ENCODE measurements at places on chromosomes 12 and 14.

GRCh38 chr14:51518280-51518679 is 133.4 kb upstream of the FRMD6 start:
- DNase-seq = no peak

GRCh38 chr12:71300772-71301675 is 138.6 kb upstream of the LGR5 start:
- no peak for DNase-seq

DNA sequence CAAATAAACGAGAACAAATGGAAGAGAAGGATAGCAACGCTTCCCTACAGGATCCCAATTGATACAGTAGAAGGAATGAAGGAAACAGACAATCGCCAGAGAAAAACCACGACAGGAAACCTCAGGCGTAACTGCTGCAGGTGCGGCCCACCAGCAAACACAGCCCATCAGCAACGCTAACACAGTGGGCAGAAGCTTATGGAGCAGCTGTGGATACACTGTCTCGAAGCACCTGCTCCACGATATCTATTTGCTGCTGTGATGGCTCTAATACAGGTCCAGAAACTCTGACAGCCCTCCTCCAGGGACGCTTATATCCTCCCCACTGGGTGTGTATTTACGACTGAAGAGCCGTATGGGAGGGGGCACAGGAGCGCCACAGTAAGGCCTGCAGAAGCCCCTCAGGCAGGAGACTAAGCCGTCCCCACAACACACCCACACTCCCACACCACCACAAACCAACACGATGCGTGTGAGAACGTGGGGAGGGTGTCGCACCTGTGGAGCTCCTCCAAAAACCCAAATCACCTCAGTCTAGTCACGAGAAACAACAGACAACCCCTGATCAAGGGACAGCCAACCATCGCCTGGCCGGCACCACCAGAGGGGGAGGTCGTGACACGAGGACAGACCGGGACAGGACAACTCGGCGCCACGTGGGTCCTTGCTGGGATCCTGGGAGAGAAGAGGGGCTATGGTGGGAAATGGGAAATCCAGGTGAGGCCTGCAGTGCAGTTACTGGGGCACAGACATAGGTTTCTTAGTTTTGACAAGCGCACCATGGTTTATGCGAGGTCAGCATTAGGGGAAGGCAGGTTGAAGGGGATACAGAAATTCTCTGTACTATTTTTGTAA is 24.0 kb downstream of the POLE start:
- DNase-seq = no peak

GRCh38 chr14:101840649-101841369 is 79.3 kb downstream of the PPP2R5C start:
- no peak for DNase-seq

DNA sequence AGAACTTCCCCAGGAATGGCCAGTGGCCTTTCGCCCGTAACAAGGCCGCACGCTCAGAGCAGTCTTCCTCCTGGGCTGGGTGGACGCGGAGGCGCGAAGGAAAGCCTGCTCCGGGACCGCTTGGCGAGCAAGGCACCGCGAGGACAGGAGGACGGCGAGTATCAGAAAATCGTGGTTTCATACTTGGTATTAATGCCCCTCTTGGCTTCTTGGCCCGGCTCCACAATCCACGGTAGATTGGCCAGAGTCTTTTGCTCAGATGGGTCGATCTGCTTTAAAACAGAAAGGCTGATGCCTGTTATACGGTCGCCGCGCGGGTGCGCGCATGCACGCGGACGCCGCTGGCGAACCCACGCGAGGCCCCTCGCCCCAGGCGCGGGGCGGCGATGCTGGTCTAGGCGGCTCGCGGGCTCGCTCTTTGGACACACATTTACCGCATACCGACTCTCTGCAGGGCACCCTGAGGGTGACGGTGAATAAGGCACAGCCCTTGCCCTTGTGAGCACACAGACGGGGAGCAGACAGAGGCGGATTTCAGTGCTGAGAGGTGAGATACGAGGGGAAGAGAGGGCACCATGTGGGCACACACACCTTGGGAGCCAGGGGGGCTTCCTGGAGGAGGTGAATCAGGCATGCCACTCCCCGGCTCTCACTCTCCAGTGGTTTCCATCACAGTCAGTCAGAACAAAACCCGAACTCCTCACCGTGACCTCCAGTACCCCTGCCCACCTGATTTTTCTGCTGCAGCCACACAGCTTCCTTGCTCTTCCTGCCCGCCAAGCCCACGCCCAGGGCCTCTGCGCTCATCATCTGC is 100.7 kb downstream of the APAF1 start:
- DNase-seq = no peak

GRCh38 chr12:130524759-130525158 is 187.1 kb downstream of the PIWIL1 start:
- no peak for DNase-seq

- no peak for DNase-seq
Observed at GRCh38 chr12:53952871-53953734, 1.6 kb upstream of the HOXC12 start.

- no peak for DNase-seq
Observed at GRCh38 chr12:43957732-43958372, 122.0 kb downstream of the TMEM117 start.

DNA sequence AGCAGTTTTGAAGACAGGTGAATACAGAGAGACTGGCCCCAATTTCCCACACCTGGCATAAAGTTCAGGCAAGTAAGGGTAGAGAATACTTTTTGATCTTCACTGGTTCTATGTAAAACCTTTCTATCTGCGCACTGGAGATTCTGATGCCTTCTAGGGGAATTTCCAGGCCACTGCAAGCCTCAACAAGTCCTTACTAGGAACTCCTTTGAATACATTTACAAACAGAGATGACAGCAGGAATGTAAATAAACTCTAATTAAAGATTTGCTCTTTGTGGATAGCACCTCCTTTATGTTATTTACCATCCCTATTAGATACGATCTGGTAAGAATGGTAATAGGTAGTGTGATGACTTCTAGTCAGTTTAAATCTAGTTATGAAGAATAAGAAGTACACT is 69.2 kb downstream of the NTN4 start:
- DNase-seq = no peak

GRCh38 chr14:64465831-64466554 is 694 bp downstream of the AKAP5 start:
- DNase-seq = no peak

GRCh38 chr14:101588286-101588975 is 27.1 kb downstream of the DIO3 start:
- DNase-seq = no peak

DNA sequence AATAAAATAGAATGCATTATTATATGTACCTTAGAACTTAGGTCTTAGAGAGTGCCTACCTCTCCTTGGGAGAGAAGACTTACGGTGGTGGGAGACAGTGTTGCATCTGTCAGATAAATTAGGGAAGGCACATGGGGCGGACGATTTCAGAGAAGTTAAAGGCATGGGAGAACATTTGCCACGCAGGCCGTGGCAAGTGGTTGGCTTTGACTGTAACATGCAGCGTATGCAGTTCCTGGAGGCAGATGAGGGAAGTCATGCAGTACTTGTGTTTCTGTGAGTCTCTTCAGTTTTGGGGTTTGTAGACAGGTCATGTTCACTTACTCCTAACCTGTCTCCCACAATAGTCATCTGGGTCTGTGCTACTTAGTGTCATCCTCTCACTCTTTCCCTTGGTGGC is 43.6 kb downstream of the ETV6 start:
- DNase-seq = no peak

DNA sequence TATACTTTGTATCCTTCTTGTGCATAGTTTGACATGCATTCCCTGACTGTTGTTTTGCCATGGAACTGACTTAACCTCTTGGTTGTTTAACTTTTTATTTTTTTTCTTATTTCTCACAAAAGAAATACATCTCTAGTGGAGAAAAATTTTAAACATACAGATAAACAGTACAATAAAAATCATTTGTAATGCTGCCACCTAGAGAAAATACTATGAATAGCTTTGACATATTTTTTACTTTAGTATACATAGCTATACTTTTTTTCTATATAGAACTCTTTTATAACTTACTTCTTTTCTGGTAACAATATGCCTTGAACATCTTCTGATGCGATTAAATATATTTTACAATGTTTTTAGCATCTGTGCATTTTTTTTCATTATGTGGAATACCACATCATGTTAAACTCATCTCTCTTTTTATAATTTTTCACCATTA is 184.5 kb downstream of the AKAP6 start:
- DNase-seq = no peak

- no peak for DNase-seq
Observed at GRCh38 chr12:79619872-79620562, 70.7 kb downstream of the PAWR start.

- no peak for DNase-seq
Observed at GRCh38 chr14:34933301-34933700, 49.5 kb upstream of the SRP54 start.

DNA sequence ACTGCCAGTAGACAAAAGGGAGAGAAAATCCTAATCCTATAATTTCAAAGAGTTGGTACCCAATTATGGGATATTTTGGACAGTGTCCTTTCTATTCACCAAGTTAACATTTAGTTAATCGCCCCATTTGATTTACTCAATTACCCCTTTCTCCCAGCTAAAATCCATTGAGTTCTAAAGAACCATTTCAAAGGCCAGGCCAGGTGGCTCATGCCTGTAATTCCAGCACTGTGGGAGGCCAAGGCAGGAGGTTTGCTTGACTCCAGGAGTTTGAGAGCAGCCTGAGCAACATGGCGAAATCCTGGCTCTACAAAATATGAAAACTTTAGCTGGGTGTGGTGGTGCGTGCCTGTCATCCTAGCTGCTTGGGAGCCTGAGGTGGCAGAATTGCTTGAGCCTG is 5.5 kb upstream of the GPR19 start:
- no peak for DNase-seq

- no peak for DNase-seq
Observed at GRCh38 chr12:103969391-103969790, 3.7 kb downstream of the TDG start.

GRCh38 chr12:42091769-42092168 is 52.9 kb downstream of the GXYLT1 start:
- no peak for DNase-seq

GRCh38 chr12:85405781-85406522 is 125.9 kb downstream of the ALX1 start:
- no peak for DNase-seq

- DNase-seq = no peak
Observed at GRCh38 chr14:79829405-79830166, 381.7 kb downstream of the DIO2 start.

DNA sequence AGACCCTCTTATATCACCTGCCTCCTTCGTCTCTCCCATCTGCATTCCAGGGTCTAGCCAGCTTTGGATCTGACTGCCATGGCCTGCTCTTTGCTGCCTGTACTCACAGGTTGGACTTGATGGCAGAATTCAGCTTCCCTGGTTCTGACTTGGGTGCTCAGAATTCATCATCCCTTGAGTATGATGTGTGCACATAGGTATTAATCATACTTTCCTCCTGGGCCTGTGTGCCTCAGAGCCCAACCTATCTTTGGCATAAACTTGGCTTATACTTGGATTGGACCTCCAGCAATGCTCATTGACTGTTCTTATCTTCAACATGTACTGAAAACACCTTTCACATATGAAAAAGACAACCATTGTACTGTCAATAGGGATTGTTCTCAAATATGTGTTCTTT is 70.7 kb upstream of the LMNTD1 start:
- no peak for DNase-seq

All from stimulated activated CD4-positive, alpha-beta T cell treated with anti-CD3 and anti-CD28 coated beads, Interleukin-12 subunit alpha, Interleukin-12 subunit beta, amount 100 ng/mL, for 24 hours (primary cell).